ENCODE measurements at places on chromosomes 11 and 22.

GRCh38 chr11:111836162-111836561, 35.2 kb downstream of the ALG9 start:
- DNase-seq = peak; percentile 68

DNA sequence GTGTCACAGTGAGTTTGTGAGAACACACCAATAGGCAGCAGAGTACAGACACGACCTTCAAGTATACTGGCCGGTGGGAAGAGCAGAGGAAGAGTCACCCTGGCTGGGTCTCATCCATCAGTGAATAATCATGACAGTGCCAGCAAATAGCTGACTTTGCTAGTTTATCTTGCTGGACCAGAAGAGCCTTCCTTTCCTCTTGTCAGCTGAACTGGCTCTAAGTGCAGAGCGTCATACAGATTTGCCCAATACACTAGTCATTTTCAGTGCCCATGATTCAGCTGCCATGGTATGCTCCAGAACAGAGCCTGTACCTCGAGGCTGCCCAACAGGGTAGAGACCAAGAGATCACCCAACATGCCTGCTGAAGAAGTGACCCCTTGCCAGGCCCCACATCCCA, 82.9 kb upstream of the TBCEL start:
- no peak for DNase-seq

DNA sequence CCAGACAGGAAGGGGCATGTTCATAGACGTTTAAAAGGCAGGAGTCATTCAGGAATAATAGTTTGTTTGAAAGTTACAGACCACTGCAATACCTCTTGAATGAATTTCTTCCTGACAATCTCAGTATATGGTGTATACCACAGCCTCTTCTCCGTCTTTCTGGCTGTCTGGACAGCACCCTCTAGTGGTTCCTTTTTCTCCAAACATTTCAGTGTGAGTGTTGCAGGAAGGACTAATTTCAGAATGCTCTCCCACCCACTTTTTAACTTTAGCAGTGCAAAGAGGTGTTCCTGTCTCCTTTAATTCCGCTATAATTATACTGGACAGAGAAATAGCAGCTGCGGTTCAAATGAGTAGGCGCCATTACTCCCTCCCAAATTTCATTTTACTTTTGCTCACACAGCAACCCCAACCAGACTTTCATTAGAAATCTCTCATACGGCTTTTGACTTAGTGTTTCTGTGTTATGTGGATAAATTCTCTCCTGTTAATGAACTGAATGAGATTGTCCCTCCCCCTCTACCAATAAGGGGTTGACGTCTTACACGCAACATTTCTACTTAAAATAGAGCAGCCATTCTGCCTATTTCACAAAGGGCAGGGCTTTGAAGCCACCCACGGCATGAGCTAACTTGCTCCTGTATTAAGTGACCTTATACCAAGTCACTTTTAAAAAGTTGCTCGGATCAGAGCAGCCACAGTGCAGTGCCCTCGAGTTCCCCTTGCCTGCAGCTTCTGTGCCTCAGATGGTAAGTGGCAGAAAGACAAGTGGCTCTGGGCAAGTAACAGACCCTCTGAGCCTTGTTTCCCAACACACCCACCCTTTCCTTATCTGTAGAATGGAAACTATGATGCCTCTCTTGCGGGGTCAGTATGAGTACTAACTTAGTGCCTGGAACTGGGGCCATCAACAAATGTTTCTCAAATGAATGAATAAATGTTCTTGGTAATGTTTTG, 368.6 kb downstream of the OPCML start:
- peak; percentile 34 for DNase-seq

- no peak for DNase-seq
Observed at GRCh38 chr11:95239871-95240649, 9.1 kb upstream of the SESN3 start.

All from fibroblast of mammary gland (primary cell).